ENCODE measurements at places on chromosomes 7 and 10. TPM values are rescaled to one million over a fixed set of nuclear protein-coding genes. Genes with fewer than 3 reads are reported as not detected.

The ZNF727 gene
- total RNA-seq = 1.8 TPM

The C10orf62 gene
- 0.35 TPM for total RNA-seq

The RELN gene
- total RNA-seq = 2.5 TPM

The SEMA3A gene
- 1.2 TPM for total RNA-seq

The SFXN3 gene
- 11.0 TPM for total RNA-seq

The ELAPOR2 gene
- total RNA-seq = 4.3 TPM

The CDK1 gene
- 2.2 TPM for total RNA-seq

The TMEM236 gene
- total RNA-seq = 0.30 TPM

The RUFY2 gene
- 8.6 TPM for total RNA-seq

The SPDYE8 gene
- not detected for total RNA-seq

The STEAP2 gene
- 15.1 TPM for total RNA-seq

The CISD1 gene
- total RNA-seq = 182 TPM

The CNNM1 gene
- total RNA-seq = 0.10 TPM

The SH2D4B gene
- total RNA-seq = not detected

The LIPF gene
- total RNA-seq = not detected

The ZNF467 gene
- total RNA-seq = 7.8 TPM

The FZD1 gene
- 12.1 TPM for total RNA-seq

The ECHDC3 gene
- 94.6 TPM for total RNA-seq

The PHYHIPL gene
- total RNA-seq = not detected

The CYP3A4 gene
- not detected for total RNA-seq

The AGR2 gene
- total RNA-seq = not detected

The OR6B1 gene
- total RNA-seq = not detected

The CCDC172 gene
- total RNA-seq = not detected

The RAPGEF5 gene
- 11.4 TPM for total RNA-seq

The COL1A2 gene
- 78.1 TPM for total RNA-seq

The FFAR4 gene
- 0.07 TPM for total RNA-seq

The PLCE1 gene
- 4.6 TPM for total RNA-seq

The COL28A1 gene
- 2.7 TPM for total RNA-seq

Data from left ventricle myocardium superior (tissue), 1 donor.